ENCODE measurements at places on chromosomes 5 and 9.
A peak's percentile ranks its signal among the peaks of the same experiment; 100 is the strongest.

GRCh38 chr9:133509179-133510083 lies 15.3 kb downstream of the MYMK start:
- no peak for DNase-seq

- DNase-seq = no peak
Observed at GRCh38 chr5:34053133-34053532, 10.1 kb upstream of the C1QTNF3 start.

- no peak for DNase-seq
Observed at GRCh38 chr5:112239996-112240395, 179.1 kb downstream of the EPB41L4A start.

GRCh38 chr9:137828527-137829259 lies 48.9 kb upstream of the CACNA1B start:
- DNase-seq = no peak

DNA sequence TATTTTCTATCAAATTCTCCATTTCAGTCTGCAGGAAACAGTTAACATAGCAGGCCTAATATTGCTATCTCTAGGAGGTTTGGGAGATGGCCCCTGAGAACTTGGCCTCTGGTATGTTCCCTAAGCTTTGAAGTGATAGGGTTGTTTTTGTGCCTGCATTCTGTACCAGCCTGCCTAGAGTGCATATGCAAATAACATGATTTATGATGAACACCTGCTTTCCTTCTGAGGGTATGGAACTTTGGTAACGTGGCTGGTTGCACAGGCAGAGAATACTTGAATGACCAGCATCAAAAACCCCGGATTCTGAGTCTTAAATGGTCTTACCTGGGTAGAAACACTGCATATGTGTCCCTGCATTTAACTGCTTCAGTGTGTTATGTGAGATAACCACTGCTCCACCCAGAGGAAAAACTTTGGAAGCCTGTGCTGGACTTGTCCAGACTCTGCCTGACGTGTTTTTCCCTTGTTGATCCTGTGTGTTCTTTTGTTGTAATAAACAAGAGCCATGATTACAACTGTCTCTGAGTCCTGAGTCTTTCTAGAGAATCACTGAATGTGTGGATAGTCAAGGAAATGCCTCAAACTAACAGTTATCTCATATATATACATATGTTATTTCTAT lies 111.3 kb upstream of the ABCA1 start:
- no peak for DNase-seq

- DNase-seq = no peak
Observed at GRCh38 chr5:119551819-119552218, 77.5 kb upstream of the FAM170A start.

- no peak for DNase-seq
Observed at GRCh38 chr5:116896001-116896400, 321.4 kb upstream of the SEMA6A start.

DNA sequence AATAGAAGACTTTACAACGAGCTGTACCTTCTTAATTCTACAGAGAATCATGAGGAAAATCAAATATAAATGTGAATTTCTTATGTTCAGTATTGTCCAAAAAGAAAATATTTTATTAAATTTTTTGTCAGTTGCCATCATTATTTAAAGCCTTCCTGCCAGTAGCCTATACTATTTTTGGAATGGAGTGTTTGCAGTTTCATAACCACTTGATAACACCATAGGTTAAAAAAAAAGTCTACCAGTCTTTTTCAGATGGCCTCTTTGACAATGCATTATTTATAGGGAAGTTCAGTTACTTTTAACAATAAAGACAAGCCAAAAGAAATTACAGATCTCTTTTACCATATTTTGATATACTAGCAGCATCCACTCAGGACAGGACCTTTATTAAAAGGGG lies 80.3 kb upstream of the CCDC152 start:
- no peak for DNase-seq

GRCh38 chr5:160773646-160774410 lies 78.2 kb downstream of the ATP10B start:
- DNase-seq = no peak

GRCh38 chr5:39502704-39503103 lies 77.9 kb upstream of the DAB2 start:
- no peak for DNase-seq

GRCh38 chr9:90256345-90256744 lies 386.3 kb downstream of the DIRAS2 start:
- no peak for DNase-seq

- DNase-seq = no peak
Observed at GRCh38 chr5:27491047-27491446, 452.7 kb upstream of the CDH9 start.

DNA sequence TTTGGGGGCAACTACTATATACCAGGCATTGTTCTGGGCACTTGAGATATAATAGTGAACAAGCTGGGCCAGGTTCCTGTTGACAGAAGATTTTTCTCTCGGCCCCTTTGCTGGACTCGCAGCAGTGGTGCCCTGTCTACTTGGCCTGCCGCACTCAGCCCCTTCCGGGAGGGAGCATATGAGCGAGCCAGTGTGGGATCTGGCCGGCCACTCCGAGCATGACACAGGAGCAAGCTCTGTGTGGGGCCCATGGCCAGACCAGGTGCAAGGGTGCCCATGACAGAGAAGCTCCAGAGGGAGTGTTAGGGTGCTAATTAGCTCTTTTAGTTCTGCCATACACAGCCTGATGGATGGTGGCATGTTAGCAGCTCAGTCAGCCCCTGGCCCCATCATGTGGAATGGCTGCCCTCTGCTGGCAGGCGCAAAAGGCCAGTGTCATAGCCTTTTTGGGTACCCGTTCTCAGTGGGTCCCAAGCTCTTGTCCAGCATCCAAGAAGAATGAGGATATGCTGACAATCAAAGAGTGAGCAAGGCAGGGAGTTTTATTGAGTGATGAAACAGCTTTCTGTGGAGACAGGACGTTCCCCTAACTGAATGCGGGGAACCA lies 9.3 kb upstream of the KIF4B start:
- no peak for DNase-seq

GRCh38 chr5:11857391-11857790 lies 46.9 kb downstream of the CTNND2 start:
- no peak for DNase-seq

DNA sequence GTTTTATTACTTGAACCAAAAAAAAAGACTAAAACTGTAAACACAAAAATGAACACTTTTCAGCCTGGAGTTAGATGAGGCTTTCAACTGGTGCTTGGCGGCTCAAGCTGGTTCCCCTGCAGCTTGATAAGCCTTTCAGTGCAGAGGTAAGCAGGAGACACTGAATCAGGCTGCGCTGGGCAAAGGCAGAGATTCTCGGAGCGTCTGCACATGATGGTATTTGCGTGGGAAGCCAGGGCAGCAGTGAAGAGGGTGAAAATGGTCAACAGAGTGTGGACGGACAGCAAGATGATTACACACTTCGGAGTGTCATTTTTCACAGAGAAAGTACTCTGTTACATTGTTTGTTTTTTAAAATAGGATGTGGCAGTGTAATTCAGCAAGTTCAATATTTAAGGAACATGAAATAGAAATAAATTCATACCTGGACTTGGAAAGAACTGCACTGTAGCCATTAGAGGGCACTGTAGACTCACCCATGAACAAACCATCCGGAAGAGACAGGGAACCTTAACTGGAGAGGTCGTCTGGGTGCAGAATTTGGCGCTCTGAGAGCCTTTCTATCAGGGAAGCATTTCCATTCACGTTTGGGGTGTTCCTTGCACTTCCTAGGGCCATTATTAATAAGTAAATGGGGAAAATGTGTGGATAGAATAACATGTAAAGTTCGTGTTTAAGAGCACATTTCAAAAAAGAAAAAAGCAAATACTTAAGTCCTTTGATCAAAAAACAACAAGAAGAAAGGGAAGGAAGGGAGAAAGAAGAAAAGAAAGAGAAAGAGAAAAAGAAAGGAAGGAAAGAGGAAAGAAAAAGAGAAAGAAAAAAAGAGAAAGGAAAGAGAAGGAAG lies 69.8 kb downstream of the ICE1 start:
- peak; percentile 9 for DNase-seq

GRCh38 chr5:76616206-76616605 lies 7.0 kb downstream of the F2RL2 start:
- no peak for DNase-seq

DNA sequence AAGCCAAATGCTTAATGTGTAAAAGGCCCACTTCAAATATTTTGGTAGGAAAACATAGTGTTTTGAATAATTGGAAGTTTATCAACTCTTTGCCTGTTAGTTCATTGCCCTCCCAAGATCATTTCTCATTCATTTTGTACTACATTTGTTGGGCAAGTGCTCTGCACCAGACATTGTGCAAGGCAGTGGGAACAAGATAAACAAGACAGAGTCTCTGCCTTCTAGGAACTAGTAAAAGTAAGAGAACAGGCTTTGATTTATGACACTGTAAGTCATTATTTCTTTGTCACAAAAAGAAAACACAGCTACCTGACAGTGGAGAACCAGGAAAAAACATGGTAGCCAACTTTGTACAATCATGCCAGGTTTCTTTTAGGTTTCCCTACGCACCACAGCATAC lies 63.7 kb upstream of the PAM start:
- DNase-seq = no peak
